Kidney epithelial cell (primary cell): ENCODE measurements at places on chromosomes 12 and 14. TPM values are rescaled to one million over a fixed set of nuclear protein-coding genes. Genes with fewer than 3 reads are reported as not detected.

GRCh38 chr12:116186482-116187150 lies 90.9 kb downstream of the MED13L start:
- no peak for DNase-seq

The ESR2 gene
- total RNA-seq = 0.14 and 0.17 TPM in 2 replicates

GRCh38 chr12:62861586-62861985 lies 73.4 kb downstream of the PPM1H start:
- DNase-seq = no peak

DNA sequence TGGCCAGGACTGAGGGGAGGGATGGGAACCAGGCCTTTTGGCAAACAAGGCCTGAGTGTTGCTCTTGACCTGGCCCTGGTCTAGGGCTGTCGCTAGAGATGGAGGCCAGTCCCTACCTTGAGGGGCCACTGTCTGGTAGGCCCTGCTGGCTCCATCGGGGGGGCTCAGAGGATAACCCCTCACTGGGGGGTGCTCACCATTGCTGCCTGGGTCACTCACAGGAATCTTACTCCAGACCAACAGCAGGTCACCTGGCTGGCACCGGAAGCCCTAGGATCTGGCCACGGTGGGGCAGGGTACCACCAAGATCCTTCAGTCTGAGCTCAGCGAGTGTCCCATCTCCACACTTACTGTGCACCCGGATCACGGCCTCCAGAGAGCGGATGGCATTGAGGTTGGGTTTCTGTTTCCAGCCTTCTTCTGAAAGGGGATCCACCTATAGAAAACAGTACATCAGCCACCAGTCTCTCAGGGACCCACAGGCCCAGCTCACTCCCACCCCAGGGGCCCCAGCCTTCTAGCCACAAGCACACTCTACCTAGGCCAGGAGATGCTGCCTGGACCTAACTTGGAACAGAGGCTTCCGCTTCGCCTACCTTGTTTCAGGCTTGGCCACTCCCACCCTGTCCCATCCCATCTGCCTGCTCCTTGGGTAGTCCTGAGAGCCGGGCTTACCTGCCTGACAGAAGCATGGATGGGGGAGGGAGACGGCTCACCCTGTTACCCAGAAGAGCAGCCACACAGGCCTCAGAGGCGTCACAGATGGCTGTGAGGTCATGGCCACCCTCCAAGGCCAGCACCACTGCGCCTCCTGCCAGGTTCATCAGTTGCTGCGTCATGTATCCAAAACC lies 12.2 kb downstream of the SLC48A1 start:
- DNase-seq = no peak
